Psoas muscle (tissue), 8 donors: ENCODE measurements at places on chromosomes 1 and 21.
A peak's percentile ranks its signal among the peaks of the same experiment; 100 is the strongest.

DNA sequence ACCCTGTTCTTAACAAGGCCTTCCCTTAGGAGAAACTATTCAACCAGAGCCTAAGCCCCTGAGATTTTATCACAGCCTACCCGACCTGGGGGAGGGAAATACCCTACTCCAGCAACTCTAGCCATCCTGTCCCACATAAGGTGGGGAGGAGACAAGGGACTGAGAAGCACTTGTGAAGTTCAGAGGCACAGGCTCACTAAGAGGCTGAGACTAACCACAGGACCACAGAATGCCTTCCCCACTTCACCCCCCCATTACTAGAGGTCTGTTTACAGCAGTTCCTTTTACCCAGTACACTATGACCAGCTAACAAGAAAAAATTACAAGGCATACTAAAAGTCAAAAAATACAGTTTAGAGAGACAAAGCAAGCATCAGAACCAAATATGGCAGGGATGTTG, 86.8 kb downstream of the TEX35 start:
- no peak for DNase-seq

- DNase-seq: peak; percentile 67
These were observed 10.6 kb downstream of the ID3 start for GRCh38 chr1:23548704-23549143.

DNA sequence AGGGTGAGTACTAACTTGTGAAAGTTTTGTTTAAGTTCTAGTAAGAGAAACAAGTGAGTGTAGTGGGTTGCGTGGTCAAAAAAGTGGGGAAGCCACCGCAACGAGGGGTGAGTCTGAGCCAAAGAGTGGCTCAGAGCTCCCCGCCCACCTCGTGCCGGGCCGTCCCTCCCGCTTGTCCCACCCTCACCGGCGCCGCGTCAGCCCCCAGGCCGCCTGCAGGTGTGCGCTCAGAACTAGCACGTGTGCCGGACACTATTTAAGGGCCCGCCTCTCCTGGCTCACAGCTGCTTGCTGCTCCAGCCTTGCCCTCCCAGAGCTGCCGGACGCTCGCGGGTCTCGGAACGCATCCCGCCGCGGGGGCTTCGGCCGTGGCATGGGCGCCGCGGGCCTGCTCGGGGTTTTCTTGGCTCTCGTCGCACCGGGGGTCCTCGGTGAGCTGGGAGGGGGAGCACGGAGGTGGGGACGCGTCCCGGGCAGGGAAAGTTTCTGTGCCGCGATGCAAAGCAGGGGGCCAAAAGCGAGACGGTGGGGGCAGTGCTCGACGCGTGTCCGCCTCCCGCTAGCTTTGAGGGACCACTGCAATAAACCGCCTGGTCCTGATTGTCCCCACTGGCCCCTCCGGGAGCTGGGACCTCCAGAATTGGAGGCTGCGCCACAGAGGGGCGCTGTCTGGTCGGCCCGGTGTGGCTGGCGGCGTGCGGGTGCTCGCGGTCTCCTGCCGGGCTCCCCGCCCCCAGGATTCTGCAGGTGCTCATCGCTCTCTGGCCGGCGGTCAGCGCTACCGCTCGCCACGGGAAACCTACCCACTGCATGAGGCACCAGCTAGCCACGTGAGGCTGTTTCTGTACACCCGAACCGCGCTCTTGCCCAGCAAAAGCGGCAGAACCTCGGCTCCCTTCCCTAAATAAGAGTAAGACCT, at the start of gene CR2:
Gene CR2, plus strand, starts transcription at position 283 of the 919 bp plus-strand sequence. Its CDS starts 91 bp downstream, at position 374.
- peak; percentile 19 for DNase-seq

DNA sequence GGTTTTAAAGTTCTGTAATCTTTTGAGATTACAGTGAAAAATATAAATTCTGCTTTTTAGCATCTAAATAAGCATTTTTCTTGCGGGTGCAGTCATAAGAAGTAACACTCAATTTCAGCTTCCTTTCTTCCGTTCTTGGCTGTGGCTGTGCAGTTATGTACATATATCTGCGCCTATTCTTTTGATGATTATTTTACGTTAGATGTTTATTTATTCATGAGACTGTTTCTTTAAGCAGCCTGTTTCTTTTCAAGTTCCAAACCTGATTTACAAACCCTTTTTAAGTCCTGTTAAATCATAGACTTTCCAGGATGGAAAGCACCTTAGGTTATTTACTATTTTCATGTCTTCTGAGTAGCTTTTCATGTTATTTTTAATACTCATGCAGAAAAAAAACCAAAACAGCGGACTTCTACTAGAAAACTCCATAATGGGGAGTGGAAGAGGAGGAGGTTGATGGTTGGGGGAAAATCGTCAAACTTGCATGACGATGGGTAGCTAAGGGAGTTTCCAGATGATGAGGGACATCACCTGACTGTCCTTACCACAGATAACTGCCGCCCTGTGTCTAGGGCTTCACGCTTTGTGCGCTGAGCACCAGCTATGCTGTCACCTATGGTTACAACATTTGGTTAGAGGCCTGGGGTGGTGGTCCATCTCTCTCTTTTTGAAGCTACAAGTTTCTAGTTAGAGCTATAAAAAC, 2.6 kb downstream of the PRDM2 start:
- DNase-seq: no peak

- peak; percentile 39 for DNase-seq
These were observed 56.9 kb downstream of the LDLRAD2 start for GRCh38 chr1:21868941-21869454.

- no peak for DNase-seq
These were observed 5.1 kb upstream of the PIGV start for GRCh38 chr1:26782521-26783212.

- no peak for DNase-seq
These were observed 46.1 kb downstream of the MEGF6 start for GRCh38 chr1:3564921-3565831.

DNA sequence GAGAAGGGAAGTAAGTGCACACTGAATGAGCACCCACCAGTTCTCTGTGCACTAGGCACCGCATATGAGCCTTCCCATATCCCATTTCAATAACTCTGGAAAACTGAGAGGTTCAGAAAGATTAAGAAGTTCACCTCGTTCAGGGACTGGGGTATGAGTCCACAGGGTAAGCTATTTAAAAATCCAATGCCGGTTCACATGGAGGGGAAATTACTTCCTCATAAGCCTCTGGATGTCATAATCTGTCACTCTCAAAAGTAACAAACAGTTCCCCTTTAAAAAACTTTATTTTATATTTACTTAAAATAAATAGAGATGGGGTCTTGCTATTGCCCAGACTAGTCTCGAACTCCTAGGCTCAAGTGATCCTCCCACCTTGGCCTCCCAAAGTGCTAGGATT, 1.9 kb downstream of the OR2B11 start:
- no peak for DNase-seq

GRCh38 chr1:106956721-106957120, 99.8 kb upstream of the PRMT6 start:
- no peak for DNase-seq

DNA sequence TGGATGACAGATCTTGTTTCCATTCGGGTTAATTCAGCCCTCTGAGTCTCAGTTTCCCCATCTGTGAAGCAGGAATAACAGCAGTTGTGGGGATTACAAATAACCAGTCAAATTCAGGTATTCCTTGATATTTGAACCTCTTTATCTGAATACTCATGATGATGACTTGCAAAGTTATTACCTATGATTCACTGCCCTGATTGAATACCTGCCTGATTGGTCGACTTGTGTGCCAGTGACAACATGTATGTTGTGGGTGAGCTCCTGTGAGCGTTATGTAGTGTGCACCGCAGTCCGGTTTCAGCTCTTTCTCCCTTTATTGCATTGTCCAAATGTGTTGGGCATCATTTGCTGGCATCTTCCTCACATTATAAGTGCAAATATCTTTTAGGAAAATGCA, 9.5 kb upstream of the TMEM61 start:
- DNase-seq: no peak

DNA sequence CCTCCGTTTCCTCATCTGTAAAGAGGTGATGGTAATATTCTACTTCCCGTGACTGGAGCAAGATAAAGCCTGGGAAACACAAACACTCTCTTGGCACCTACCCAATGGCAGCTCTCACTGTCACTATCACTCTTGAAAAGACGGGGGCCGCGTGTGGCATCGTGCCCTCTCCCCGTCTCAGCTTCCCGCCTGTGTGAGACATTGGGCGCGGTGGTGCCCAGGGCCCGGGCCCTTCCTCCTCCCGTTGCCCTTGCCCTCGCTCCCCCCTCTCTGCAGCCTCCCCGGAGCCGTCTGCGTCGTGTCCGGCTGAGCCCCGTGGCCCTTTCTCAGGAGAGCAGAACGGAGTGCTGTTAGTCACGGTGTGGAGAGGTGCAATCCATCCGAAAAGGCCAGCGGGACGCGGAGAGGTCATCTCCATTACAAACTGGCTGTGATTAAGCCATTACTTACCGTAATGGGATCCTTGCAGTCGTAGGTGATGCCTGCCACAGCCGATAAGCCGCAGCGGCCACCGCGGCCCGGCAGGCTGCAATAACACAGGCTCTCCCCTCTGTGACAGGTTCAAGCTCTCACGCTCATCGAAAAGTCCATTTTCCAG, 156.4 kb upstream of the ZC3H12A start:
- no peak for DNase-seq

GRCh38 chr1:228378873-228379460, 27.7 kb downstream of the TRIM11 start:
- DNase-seq: peak; percentile 32

DNA sequence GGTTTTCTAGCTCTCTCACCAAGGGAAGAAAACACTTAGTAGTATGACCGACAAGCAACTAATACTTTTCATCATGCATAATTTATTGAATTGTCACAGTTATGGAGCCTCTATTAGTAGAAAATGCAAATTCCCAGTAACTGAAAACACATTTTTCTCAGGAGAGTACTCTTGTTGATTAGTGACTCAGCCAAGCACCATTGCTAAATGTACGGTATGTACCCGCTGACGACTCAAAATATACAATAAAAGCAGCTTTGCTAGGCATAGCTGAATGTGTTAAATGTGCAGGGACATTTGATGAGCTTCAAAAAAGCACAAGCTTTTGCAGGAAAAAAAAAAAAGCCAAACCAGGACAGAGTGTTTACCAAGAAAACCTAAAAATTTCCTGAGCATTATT, 63.9 kb downstream of the WDR64 start:
- DNase-seq: no peak

DNA sequence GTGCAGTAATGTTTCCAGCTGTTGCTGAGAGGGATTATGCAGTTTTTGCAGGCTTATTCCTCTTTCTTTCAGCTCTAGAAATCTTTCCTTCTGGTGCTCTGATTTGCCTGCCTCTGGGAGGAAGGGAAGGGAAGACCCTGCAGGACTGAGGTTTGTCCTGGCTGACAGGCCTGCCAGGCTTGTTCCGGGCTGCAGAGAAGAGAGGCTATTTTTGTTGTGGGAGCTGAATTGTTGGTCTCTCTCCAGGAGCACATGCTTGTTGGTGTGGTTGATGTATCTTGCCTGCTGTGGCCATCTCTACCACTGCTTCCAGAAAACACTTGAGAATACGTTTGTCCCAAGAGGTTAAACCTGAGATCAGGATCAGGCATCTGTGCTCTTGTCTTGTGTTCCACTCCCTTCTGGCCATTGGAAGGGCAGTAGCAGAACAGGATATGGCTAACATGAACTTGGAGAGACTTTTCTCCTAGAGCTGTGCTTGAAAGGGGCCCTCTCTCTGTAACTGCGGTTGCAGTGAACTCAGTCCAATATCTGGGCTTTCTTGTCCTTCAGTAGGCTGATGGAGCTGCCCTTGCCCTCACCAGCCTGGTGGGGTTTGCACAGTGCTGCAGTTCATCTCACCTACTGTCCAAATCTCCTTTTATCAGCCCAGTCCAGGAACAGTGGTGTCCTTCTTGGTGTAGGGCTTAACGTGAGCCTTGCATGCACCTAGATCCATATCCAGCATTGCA, 21.5 kb upstream of the SLC25A34 start:
- DNase-seq: peak; percentile 73

DNA sequence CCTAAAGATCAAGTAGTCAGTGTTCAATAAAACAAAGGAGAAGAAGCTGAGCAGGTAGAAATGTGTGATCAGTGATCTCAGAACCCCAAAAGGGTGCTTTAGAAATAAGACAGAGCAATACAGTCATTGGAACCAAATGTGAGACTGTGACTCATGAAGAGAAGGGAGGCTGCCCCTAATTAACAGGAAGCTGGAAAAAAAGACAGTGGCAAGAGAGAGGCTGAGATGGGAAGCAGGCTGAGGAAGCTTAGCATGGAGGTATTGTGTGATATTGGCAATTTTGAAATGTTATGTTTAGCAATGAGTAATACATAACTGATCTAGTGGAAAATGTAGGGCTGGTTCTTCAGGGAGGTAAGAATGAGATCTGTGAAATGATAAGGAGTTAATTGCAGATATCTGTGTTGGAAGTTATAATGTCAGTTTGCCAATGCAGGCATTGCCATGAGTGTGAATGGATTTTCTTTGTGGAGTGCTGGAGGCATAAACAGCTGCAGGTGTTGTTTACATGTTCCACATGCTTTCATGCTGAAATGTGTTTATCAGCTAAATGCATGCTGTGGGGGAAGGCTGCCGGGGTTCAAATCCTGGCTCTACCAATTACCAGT, 90.6 kb upstream of the CACNA1E start:
- no peak for DNase-seq

DNA sequence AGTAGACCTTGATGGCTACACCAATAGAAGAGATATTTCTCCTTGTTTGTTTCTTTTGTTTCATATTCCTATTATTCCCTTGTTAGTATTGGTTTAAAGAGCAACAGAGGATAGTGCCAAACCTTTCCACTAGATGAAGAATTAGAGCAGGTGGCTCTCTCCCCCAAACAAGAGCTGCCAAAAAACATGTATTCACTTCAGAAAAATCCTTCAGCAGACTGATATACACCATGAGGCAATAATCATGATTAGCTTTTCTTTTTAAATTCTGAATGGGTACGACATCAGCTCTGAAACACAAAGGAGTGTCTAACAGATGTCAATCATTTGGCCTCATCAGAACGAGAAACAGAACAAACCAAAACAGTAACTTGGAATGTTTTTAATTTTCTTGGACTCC, 67.3 kb upstream of the MAP10 start:
- no peak for DNase-seq

- DNase-seq: no peak
These were observed 36.8 kb downstream of the AHDC1 start for GRCh38 chr1:27567146-27567526.

GRCh38 chr1:239367196-239367810, 19.1 kb upstream of the CHRM3 start:
- no peak for DNase-seq

DNA sequence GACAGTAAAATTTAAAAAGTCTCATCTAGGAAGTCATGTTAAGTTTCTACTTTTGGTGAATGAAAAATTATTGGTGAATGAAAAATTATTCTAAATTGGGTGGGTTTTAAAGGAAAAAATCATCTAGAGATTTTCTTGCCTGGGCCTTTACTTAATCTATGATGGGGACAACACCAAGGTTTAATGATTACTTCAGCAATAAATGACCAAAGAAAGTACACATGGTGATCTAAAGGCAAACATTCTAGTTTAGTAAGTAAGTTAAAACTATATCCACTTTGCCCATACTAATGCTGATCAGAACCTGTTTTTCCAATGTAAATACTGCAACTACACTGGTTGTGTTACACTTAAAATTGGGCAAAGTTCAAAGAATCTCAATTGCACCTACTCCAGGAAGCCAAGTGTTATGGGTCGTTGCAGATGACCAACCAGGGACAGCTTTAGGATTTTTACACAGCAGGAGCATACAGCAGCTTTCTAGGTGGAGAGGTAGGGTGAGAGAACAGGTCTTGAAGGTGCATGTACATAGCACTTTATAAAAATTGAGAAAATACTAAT, 14.6 kb upstream of the RPL5 start:
- no peak for DNase-seq

- DNase-seq: peak; percentile 53
These were observed 20.6 kb downstream of the RUNX3 start for GRCh38 chr1:24909388-24909898.

- peak; percentile 79 for DNase-seq
These were observed 4.3 kb upstream of the NADK start for GRCh38 chr1:1782399-1783221.
